ENCODE measurements at places on chromosomes 5 and 9. TPM values are rescaled to one million over a fixed set of nuclear protein-coding genes. Genes with fewer than 3 reads are reported as not detected.

GRCh38 chr5:144144956-144145751, 25.3 kb downstream of the YIPF5 start:
- DNase-seq = no peak

DNA sequence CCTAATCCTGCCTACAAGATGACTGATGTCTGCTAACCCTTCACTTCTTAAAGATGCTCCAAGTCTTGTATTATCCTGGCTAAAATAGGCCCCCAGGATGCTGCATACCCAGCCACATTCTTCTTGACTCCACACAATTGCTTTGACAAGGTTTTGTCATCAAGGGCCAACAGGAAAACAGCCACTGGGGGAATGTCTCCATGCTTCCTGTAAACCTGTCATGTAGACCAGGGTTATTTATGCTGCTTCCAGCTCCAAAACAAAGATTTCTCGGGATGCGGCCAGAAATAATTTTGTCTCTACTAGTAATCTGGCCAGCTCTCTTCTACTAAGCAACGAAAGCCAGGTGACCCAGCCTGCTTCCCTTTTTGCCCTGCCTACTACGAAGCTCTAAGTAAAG, 53.8 kb downstream of the SHB start:
- peak; percentile 61 for DNase-seq

- DNase-seq = no peak
Measured at GRCh38 chr5:20959347-20959746, 971.3 kb upstream of the CDH18 start.

Gene SHLD3
- 5.6 TPM for total RNA-seq

DNA sequence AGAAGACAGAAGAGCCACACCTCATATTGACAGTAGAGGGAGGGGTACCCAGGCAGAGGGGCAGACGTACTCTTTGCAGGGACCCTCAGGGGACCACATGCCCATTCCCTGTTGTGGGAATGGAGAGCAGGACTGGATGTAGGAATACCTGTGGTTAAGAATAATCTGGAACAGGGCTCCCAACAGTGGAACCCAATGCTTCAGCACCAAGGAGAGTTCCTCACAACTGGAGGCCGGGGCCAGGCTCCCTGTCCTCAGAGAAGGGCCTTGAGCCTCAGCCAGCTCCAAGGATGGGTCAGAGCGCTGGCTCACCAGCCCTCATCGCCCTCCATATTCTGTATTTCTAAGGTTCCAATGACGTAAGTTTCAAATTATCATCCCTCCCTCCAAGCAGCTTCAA, 7.4 kb upstream of the SHC3 start:
- DNase-seq = peak; percentile 54

GRCh38 chr5:169707686-169708085, 70.6 kb downstream of the DOCK2 start:
- DNase-seq = peak; percentile 36

DNA sequence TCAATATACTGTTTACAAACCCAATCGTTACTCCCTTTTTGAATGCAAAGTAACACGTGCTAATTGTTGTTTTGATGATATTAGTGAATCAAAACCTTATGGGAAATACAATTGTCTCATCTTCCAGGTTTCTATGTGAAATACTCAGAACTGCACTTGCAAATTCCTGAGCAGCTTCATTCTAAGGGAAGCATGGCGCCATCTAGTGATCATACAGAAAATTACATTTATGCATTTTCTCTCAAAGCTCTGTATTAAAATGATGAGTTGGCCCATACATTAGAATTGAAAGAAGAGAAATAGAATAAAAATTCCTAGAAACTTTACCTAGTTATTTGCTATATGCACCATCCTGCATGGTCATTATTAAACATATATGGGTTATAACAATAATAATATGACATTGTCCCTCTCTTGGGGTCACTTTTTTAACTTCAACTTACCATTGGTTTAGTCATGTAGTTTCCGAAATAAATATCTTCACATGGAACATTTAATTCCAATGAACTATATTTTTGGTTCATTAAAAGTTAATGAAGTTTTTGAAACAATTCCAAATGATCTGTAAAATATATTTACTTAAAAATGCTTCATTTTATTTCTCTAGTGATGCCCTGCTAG, 220.0 kb downstream of the PDE4D start:
- peak; percentile 61 for DNase-seq

DNA sequence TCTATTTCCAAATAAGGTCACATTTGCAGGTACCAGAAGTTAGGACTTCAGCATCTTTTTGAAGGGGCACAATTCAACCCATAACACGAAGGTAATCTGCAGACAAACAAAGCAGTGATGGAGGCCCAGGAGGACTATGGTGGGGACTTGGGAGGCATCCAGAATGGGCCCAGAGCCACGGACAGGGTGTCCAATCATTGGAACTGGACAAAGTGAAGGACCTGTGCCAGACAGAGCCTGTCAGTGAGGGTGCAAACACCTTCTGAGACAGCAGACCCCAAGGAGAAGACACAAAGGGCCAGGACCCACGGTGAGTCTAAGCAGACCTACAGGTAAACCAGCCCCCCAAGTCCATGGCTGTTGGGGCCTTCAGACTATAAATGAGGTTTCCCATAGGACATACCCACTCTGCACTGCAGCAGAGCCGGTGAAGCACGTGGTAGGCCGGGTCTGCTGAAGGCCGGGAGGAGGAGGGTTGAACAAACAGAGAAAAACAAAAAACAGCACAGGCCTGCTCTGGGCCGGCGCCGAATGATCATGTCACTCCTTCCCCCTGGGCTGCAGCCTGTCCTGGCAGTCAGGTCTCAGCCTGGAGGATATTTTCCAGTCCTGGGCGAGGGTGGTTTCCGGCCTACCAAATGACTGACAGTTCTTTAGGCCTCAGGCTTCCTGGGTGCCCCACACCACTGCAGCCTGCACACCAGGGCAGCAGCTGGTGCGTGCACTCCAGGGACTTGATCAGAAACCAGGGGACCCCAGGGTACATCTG, 84.4 kb downstream of the COL23A1 start:
- no peak for DNase-seq

DNA sequence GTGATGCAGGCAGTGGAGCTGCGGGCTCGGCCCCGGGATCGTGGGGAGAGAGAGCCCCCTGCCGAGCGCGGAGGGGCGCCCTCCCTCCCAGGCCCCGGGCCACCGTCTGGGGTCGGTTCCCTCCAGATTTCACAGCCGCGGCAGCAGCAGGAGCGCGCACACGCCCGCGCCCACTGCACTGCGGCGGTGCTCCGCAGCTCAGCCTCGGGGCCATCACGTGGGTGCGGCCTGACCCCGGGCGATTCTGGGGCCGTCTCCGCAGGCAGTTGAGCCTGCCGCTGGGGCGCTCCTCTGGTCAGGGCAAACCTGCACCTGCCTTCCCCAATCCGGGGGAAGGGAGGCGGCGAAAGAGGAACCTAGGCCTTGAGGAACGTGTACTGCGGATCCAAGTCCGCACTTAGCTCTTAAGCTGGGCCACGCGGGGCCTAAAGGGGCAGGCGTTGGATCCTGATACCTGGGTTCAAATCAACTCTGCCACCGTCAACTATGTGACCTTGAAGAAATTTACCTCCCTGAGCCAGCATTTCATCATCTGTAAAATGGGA, 9.4 kb upstream of the DELE1 start:
- DNase-seq = no peak

DNA sequence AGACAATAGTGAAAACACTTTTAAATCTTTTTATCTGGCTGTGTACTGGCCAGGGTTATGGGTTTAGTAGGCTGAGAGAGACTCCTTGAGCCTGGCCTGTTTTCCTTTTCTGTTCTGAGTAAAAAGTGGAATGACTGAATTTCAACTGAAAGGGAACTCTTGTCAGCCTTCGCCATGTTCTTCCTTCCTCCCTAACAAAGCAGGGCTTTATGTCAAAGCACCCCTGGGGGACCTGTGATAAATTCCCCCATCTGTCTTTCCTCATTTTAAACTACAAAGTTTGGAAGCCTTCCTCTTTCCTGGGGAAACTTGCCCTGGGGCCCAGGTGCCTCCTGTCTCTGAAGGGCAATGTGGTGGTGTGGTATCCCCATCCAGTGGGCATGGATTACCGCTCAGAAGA, 29.7 kb downstream of the LARP1 start:
- DNase-seq = no peak

- no peak for DNase-seq
Measured at GRCh38 chr9:89413963-89414638, 83.8 kb downstream of the SEMA4D start.

DNA sequence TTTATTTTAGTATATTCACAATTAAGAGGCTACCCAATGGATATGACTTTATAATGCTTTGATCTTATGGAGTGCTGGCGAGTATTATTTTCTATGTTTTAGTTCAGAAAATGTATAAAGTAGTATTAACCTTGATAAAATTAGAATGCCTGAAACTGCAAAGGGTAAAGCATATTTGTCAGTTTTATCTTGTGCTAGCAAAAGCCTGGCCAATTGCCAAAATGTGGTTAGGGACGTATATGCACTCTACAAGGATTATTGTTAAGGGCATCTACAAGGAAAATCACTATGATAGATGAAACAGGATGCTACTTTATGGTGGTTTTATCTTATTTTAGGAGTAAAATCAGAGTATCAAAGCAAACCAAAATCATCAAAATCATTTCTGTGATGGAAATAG, 281.7 kb downstream of the CCDC171 start:
- DNase-seq = peak; percentile 8

DNA sequence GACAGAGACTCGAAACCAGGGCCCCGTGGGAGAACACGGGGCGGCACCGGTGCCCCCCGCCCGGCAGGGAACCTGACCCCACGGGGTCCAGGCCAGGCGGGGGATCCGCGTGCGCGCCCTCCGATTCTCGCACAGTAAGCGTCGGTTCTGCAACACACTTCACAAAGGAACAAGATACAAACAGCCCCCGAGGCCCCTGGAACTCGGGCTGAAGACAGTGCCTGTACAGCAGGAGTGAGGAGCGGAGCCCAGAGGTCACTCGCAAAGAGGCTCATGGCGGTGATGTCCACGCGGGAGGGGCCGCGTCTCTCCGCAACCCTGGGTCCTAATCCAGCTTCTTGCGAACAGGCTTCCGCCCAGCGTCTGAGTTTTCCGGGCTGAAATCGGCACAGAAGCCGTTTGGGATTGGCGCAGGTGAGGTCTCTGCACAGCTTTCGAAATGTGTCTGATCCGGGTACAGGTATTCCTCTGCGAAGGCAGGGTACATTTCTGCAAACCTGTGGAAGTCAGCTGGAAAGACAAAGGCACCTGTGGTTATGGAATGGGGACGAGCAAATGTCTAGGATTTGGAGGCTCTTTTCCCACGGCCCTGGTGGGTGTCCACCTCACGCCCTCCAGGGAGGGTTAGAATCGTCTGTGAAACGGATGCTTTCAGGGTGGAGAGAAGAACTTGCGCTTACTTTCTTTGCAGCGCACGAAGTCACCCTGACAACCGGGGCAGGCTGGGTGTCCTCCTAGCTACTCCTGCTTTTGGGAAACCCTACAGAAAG, 18.3 kb upstream of the SLC6A3 start:
- no peak for DNase-seq

DNA sequence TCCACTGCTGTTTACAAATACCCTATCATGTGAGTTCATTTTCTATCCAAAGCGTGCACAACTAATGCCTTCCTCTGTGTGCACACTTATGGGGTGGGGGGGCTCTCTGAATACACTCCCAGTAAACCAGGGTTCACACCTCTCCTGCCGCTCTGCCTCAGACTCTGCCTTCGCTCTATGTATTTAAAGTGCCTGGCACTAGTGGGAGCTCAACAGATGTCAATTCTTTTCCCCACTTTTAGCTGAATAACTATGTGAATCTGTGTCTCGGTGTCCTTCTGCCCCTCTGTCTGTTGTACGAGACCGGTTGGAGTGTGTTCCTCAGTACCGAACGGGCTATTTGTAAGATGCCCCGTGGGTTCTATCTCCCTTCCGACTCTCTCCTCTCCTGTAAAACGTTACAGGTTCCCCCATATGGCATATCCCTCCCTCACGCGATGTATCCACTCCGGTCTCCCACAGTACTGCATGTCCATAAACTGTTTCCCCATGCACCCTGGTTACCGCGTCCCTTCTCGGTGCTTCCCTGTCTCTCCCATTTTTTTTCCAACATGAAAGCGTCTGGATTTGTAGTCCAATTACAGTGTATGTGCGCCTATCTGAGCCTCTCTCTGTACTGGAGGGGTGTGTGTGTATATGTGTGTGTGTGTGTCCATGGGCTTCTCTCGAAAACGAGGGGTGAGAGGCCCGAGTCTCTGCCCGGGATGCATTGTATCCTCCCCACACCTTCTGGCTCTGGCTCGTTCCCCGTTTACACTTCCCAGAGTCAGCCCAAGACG, 1.6 kb downstream of the ELL2 start:
- DNase-seq = peak; percentile 33

- no peak for DNase-seq
Measured at GRCh38 chr9:118367383-118367782, 663.2 kb downstream of the TLR4 start.

DNA sequence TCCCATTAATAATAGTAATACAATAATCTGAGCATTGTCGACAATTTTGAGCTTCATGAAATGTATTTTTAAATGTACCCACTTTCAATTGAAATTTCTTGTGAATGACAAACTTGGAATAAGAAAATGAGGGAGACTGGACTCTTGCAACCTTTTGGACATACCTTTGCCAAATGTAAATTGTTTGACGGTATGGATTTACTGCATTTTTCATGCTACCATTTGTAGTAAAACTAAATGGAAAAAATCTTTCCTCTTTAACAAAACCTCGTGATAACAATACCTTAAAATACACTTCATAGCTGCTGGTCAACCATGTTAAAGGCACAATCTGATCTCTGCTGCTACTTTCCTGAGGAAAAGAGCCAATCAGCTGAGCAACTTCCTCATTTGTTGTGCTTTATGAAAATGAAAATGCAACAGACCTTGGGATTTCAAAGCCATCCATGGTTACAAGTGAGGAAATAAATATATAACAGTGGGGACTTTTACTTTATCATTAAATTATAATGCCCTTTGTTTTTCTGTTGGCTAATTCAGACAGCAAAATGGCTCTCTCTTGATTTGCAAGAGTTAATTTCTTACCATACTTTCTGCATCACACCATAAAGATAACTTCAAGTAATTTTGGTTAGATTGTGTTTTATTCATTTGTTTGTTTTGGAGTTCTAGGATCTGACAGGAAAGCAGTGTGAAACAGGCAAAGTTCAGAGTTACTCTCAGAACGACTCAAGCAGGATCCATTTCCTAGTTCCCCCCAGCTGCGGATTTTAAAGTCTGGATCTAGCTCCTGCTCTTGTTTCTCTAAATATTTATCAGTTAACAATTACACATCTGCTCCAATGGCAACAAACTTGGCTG, 1.1 kb downstream of the ALDH1A1 start:
- DNase-seq = no peak

DNA sequence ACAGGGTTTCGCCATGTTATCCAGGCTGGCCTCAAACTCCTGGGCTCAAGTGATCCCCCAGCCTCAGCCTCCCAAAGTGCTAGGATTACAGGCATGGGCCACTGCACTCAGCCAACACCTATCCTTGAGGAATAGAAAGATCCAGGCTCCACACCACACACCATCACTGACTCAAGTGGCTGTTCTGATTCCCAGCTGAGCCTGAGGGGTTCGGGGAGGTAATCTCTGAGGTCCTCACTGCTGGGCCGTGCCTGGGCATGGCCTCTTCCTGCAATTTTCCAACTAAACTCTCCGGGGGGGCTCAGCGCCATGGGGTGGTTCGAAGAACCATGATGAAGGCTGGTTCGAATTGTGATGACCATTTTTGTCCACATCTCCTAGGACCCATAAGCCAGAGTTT, 31.0 kb upstream of the IL17B start:
- DNase-seq = no peak
